Erythroblast (primary cell): ENCODE measurements at places on chromosomes 3 and 15.

- DNase-seq: peak; percentile 93
Observed at GRCh38 chr3:52532517-52532837, 1.2 kb downstream of the NT5DC2 start.

- no peak for DNase-seq
Observed at GRCh38 chr3:161946443-161946960, 449.9 kb downstream of the OTOL1 start.

DNA sequence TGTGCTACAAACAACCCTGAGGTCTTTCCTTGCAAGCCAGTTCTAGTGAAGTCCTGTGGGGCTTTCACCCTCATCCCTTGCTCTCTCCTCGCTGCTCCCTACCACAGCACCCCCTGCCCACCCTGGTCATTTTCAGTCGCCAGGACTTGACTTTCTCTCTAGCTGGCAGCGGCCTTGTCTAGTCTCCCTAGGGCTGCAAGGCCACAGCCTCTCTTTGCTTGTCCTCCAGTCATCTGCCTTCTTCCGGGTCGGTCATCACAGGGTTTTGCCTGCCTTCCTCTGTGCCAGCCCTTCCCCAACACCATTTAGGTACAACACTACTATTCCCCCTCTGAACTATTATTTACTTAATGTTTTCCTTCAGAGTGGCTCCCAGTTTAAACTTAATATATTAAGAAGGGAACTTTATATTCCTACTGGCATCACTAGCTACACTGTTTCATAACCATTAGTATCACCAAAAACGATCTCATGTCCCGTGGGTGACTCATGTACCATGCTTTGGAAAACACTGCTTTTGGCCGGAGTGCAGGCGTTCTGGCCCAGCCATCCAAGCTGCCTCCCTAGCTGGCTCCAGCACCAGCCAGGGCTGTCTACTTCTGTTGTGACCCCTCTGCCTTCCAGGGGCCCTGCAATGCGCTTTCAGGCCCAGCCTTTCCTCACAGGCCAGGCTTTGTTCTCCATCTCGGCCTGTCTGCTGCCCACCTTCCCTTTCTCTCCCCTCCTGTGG lies 21.4 kb downstream of the FAH start:
- DNase-seq: peak; percentile 13

DNA sequence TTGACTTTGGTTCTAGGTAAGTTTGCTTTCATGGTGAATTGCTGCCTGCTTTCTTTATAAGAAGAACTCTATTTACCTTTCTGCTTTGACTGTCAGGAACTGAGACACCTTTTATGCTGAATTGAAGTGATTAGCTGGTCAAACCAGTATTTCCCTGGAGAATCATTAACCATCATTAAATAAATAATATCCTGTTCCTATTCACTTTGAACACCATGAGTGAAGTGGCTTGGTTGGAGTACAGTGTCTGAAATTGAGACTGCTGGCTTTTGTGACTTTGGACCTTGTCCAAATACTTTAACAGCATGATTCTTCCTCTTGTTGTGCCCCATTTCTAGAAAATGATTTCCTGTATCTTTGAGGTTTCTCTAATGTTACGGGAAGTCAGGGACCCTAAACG lies 5.6 kb upstream of the TMEM62 start:
- DNase-seq: no peak

- DNase-seq: no peak
Observed at GRCh38 chr15:85324202-85324601, 56.2 kb upstream of the AKAP13 start.

DNA sequence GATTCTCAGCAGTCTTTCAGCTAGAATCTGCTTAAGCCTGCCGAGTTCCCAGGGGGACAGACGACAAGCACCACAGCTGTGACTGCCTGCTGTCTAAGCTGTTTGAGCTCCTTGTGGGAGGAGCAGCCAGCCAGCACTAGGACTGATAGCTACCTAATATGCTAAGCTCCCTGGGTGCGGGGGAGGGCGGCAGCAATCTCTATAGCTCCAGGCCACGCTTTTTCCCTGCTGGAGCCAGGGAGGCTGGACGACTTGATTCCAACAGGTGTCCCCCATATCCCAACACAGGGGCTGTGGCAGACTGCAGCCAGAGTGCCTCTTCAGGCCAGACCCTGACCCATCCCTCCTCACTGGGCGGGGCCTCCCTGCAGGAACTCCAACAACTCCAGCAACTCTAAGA lies 134.1 kb upstream of the ARPP21 start:
- DNase-seq: no peak
